ENCODE measurements at places on chromosomes 3 and 15.

DNA sequence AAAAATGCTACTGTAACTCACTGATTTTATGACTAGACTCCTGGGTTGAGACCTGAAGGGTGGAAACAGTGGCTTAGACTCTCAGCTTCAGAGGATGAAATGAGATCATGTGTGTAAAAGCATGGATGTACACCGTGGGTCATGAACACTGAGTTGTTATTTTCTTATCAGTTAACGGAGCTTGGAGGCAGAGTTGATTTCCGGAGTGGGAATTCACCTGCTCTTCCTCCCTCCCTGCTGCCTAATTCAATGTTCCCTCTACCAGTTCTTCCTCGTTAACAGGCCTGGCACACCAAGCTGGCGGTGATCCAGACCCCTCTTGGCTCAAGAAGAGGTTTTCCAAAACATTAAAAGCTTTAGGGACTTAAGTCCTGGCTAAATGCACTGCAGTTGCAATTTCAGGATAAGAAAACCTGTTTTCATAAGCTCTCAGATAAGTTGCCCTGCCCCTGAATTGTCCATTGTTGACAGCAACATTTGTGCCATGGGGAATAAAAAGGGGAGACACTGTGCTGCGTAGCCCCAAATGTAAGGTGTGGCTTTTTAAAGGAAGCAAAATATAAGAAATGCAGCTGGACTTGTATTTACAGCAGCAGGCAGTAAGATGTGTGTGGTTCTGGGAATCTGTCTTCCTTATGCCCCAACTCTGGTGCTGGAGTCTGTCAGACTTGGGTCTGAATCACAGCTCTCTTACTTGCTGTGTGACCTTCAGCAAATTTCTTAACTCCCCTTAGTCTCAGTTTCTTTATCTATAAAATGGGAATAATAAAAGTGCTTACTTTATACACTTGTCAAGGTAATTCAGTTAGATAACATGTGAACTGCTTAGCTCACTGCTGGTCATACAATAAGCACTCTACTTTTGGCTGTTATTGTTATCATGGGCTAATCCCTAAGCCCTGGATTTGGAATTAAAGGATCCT lies 9.9 kb downstream of the PDIA5 start:
- DNase-seq: no peak

- DNase-seq: no peak
Measured at GRCh38 chr15:71084264-71084663, 31.0 kb upstream of the THSD4 start.

GRCh38 chr15:101795455-101795854 lies 7.9 kb upstream of the OR4F6 start:
- DNase-seq: no peak

DNA sequence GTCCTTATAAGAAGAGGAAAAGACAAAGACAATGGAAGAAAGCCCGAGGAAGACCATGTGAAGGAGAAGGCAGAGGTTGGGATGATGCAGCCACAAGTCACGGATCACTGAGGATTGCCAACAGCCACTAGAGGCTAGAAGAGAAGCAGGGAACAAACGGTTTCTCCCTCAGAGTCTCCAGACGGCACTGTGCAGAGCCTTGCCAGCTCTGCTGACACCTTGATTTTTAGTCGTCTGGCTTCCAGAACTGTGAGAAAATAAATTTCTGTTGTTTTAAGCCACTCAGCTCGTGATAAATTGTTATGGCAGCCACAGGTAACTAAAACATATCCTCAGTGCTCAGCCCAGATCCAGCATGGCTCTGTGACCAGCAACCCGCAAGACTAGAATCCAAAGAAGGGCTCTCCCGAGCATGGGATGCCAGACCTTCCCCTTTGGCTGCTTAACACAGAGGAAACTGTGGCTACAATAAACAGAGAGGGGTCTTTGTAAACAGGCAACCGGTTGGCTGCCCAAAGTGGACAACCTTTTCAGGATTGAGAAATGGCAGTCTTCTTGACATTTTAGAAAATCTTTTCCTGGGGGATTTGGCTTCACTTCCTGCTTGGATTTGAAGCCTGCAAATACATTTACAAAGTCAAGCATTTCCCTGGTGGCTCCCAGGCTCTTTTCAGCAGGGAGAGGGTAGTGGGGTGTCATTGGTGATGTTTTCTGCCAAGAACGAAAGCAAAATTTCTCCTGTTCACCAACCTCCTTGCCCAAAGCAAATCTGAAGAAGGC lies 88.7 kb upstream of the ADPGK start:
- no peak for DNase-seq

- DNase-seq: no peak
Measured at GRCh38 chr3:13715167-13715954, 164.5 kb downstream of the WNT7A start.

GRCh38 chr3:108022256-108023150 lies 68.3 kb downstream of the CD47 start:
- DNase-seq: no peak

DNA sequence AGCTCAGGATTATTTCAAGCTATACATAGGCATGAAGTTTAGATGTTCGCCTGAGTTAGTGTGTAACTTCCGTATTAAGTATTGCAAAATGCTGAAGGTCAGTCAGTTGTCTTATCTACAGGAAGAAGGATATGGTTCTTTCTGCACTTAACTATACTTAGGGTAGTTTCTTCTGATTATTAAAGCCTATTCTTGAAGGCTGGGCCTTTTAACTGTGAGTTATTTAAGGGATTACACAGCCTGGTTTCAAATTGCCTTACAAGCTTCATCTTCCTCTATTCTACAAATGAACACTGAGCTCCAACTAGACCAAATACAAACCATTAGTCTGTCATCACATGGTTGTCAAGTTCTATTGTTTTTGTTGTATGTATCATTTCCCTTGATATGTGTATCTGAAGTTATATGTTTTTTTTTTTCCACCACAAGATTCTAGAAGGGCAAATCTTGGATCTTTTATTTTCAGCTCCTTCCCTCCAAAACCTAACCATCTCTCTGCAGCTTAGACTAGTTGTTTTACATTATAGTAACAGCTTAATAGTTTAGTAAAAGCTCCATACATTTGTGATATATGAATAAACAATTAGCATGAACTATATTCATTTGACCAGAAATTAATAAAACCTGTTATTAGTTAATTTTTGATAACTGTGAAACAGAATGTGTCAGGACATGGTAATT lies 272.9 kb upstream of the KCNMB2 start:
- DNase-seq: no peak

GRCh38 chr15:88450125-88450798 lies 16.9 kb downstream of the MRPL46 start:
- DNase-seq: peak; percentile 52

GRCh38 chr3:105345156-105345555 lies 21.6 kb upstream of the ALCAM start:
- DNase-seq: no peak

GRCh38 chr3:69585472-69585871 lies 153.8 kb upstream of the MITF start:
- DNase-seq: no peak

- no peak for DNase-seq
Measured at GRCh38 chr15:90930861-90931574, 1.3 kb downstream of the HDDC3 start.

- no peak for DNase-seq
Measured at GRCh38 chr3:194330160-194330559, 21.0 kb downstream of the CPN2 start.

DNA sequence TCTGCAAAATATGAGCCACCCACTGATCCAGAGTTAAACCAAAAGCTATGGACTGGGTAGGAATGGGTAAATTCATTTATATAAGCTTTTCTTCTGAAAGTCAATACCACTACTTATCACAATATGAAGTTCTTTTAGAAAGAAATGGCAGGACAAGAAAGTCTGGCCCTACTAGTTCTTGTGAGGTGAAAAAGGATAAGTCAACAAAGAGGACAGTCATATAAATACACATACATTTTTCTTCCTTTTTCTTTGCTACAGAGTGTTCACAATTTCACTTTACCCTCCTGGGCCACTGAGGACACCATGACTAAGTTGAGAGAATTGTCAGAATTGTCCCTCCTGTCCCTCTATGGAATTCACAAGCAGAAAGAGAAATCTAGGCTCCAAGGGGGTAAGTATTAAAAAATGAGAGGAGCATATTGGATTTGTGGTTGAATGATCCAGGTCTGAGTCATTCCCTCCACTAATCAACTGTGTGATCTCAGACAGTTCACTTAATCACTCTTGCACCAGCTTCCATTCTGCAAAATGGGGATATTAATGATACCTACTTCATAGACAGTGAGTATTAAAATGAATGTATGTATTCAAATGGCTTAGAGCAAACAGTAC lies 27.6 kb downstream of the ACP3 start:
- DNase-seq: no peak

DNA sequence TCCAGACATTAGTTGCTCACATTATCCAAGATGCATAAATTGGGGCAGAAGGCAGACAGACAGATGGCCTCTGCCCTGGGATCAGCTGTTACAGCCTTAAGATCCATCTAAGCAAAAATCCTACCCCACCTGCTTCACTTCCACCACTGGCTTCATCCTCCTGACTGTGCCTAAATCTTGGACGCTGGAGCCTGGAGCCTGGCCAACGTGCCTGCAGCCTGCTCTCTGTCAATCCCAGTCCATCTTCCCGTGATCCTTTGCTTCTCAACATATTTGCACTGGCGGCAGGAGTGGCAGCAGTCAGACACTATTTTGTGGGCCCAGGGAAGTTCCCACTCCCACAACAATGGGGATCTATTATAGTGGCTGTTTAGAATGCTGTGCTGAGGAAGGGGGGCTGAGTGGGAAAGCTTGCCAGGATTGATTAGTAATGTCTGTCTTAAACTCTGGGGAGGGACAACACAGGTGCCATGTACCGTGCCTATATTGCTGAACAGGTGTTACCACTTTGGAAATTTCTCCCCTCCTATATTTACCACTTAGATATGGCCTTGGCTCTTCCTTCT lies 121.2 kb downstream of the MEGF11 start:
- DNase-seq: no peak

GRCh38 chr15:48850648-48851047 lies 27.3 kb upstream of the EID1 start:
- no peak for DNase-seq

- no peak for DNase-seq
Measured at GRCh38 chr3:149371001-149371722, 6.3 kb downstream of the TM4SF1 start.

Data from stimulated activated CD8-positive, alpha-beta memory T cell treated with anti-CD3 and anti-CD28 coated beads, Interleukin-7, amount 100 ng/mL, for 24 hours (primary cell).